ENCODE measurements at places on chromosomes 2 and 18.
A peak's percentile ranks its signal among the peaks of the same experiment; 100 is the strongest.

- no peak for DNase-seq
Measured at GRCh38 chr2:105809097-105809473, 64.4 kb downstream of the NCK2 start.

- DNase-seq, result no peak
Measured at GRCh38 chr2:41966431-41966893, 81.4 kb upstream of the PKDCC start.

DNA sequence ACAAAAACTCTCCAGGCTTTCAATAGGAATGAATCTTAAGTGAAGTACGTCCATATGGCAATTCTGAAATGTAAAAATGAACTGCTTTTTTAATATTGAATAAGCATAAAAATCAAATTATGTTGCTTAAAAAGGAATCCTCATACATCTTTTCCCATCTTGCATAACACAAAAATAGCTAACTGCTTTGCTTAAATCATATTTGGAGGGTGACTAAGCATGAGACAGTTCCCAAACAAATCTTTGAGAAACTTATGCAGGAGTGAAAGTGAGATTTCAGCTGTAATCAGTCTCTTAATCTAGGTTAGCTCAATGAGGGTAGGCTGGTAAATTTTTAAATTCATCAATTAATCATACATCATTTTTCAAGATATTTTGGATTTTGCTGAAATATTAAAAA lies 111.5 kb downstream of the MBD5 start:
- no peak for DNase-seq

- DNase-seq, result no peak
Measured at GRCh38 chr2:99106913-99107312, 34.6 kb upstream of the C2orf15 start.

DNA sequence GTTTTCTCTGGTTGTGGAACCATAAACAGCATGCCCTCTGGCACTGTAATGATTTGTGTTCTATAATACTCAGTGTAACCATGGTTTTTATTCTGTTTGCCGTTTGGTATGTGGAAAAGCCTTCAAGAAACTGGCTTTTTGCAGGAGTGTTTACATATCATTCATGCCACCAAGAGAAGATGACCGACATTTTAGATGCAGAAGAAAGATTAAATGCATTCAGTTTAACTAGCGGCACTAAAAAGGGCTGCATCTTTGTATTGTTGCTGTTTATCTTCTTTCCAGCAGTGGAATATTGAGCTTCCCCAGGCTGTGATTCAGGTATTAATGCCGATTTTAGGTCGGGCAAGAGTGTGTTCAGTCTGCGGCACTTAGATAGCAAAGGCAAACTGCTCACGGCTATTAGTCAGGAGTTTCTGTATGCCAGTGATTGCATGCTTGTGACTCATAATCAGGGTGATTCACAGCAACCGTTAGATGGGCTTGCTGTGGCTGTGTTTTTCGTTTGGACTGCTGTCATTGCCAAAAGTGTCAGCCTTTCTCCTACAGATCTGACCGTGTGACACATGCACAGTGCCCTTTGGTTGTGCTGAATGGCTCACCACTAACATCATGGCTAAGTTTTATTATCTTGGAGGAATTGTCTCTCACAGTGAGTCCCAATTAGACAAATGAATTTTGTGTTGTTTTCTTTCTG lies 479.7 kb downstream of the PARD3B start:
- DNase-seq, result no peak

GRCh38 chr2:24065341-24065740 lies 10.8 kb downstream of the SF3B6 start:
- DNase-seq, result no peak

- DNase-seq, result no peak
Measured at GRCh38 chr2:233363744-233364235, 9.5 kb downstream of the DGKD start.

DNA sequence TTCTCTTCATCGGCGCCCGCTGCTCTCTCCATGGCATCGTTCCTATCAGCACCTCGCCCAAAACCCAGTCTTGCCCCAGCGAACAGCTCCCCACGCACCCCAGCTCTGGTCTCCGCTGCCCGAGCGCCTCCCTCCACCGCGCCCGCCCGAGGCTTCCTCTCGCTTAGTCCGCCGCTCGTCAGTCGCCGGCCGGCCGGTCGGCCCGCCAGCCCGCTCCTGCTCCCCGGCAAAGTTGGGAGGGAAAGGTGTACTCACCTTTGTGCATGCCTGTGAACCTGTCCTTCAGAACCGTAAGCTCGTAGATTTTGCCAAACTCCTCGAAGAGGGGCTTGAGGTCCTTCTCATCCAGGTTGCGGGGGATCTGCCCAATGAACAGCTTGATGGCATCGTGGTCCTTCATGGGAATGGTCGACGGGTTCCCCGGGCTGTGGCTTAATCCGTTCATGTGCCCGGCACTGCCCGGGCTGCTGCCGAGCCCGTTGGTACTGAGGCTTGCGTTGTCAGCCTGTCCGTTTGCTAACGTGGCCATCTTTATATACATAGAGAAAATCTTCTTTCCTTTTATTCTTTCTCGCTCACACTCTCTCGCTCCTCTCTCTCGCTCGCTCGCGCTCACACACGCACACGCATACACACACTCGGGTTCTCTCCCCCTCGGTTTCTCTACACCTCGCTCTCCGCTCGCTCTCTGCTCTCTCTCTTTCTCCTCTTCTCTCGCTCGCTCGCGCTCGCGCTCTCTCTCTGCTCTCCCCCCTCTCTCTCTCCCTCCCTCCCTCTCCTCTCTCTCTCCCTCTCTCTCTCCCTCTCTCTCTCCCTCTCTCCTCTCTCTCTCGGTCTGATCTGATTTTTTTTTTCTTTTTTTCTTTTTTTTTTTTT lies at the start of gene CELF4:
TSS of gene CELF4 (minus strand) at position 698 of the 876 bp plus-strand sequence.
- DNase-seq, result no peak

DNA sequence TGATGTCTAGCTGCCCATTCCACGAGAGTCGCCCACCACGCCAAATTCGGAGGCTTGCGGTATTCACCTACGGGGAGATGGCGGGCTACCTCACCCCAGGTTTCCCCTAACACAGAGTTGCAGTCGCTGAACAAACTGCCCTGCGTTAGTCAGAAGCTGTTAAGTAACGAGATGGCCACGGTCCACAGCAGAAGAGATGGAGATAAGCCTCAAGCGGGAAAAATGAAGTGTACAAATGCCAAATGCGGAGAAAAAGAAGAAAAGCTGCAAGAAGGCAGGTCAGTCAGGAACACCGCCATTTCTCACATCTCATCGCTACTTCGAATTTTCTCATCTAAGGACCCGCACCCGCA lies 425 bp downstream of the ASB3 start:
- peak; percentile 33 for DNase-seq

- no peak for DNase-seq
Measured at GRCh38 chr2:109645412-109646184, 31.4 kb downstream of the SOWAHC start.

GRCh38 chr18:58253871-58254270 lies 209.8 kb downstream of the NEDD4L start:
- DNase-seq, result no peak

- no peak for DNase-seq
Measured at GRCh38 chr2:83784947-83785346, 674.1 kb downstream of the SUCLG1 start.

DNA sequence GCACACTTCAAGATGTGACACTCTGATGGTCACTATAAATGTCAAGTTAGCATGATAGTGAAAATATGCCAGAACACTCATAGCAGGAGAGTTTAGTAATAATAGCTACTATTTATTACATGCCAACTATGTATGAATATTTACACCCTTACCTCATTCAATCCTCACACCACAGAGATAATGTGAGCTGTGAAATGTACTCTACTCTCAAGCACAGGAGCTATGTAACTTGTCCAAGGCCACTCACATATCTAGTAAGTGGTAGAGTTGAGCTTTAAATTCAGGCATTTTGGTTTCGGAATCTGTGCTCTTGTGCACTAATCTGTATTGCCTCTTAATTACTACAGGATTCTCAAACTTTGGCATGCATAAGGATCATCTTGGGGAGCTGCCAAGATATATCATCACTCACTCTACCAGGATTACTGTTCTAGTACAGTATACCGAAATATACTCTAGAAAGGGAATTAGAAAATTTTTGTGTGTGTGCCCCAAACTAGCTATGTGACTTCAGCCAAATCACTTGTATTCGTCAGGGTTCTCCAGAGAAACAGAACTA lies 154.3 kb downstream of the PLCL1 start:
- no peak for DNase-seq

- peak; percentile 54 for DNase-seq
Measured at GRCh38 chr2:62313449-62314227, 117.7 kb downstream of the B3GNT2 start.

GRCh38 chr2:109404681-109405080 lies 209.1 kb downstream of the SEPTIN10 start:
- DNase-seq, result no peak

GRCh38 chr2:20108655-20109396 lies 57.4 kb upstream of the LAPTM4A start:
- no peak for DNase-seq

DNA sequence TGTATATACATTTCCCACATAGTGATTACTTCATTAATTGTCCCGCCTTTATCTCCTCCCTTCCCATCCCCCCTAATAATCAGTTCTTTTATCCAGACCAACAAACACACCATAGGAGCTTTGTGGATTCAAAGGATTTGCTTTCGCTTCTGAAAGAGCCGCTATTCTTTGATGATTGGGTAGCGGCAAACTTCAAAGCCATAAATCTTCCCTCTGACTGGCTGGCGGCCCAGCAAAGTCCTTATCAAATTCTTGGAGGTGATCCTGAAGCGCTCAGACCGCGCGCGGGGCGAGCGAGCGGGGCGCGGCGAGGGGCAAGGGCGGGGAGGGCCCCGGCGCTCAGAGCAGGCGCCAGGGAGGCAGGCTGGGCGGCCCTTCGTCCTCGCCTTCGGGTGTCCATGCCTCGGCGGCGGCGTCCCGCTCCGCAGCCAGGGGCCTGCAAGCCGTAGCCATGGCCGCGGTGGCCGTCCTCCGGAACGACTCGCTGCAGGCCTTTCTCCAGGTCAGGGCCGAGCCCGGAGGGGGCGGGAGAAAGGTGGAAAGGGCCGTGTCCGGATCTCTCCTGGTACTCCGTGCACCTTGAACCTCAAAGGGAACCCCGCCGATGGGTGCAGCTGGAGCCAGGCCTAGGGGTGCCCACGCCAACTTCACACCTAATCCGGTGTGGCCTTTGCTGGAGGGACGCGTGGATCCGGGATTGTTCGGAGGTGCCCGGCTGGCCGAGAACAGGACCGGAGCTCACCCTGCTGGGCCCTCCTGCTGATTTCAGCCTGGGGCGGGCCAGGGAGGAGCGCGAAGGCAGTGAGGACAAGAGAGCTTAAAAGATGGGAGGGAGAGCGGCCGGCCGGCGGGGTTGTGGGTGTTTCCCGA lies at the start of gene SP5:
TSS of gene SP5 (plus strand) at position 276 of the 870 bp plus-strand sequence. CDS start at position 452, 176 bp downstream.
- DNase-seq, result peak; percentile 53

DNA sequence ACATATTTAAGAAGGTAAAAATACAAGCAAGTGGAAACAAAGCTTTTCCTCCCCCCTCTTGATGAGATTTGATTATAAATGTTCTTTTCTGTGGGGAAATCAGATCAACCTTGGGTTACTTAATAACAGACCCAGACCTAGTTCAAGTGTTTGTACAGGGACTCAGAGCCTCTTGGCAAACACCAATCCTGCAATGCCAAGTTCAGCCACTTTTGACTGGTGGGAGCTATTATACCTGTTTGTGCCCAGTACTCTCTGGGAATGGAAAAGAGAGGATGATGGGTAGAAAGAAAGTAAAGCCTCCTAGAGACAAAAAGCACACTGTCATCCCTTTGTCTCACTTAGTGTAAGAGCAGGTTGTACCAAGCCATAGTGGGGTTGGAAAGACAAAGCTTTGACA lies 63.8 kb upstream of the EPHA4 start:
- DNase-seq, result no peak
